ENCODE measurements at places on chromosomes 3 and 15.
A peak's percentile ranks its signal among the peaks of the same experiment; 100 is the strongest.

GRCh38 chr15:95901271-95901670, 429.2 kb upstream of the NR2F2 start:
- DNase-seq, result no peak

GRCh38 chr3:134663721-134664456, 13.1 kb upstream of the KY start:
- no peak for DNase-seq

DNA sequence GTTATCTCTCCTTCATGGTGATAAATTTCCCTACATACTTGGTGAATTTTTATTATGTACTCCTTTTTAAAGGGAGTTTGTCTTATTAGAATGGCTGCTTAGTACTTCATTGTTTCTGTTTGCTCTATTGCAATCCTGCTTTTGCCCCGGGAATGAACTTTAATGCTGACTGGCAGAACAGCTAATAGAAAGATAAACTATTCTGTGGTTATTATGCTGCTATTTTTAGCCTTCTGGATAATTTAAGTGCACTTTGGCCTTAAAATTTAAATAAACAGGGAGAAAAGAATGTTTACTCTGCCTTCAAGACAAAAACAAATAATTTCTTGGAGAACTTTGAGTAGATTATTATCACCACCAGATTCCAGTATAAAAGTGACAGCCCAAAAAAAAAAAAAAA, 413.8 kb upstream of the CCDC54 start:
- no peak for DNase-seq

GRCh38 chr15:51283026-51283425, 55.4 kb downstream of the CYP19A1 start:
- DNase-seq, result no peak

GRCh38 chr15:77035999-77036471, 34.9 kb downstream of the TSPAN3 start:
- peak; percentile 25 for DNase-seq

DNA sequence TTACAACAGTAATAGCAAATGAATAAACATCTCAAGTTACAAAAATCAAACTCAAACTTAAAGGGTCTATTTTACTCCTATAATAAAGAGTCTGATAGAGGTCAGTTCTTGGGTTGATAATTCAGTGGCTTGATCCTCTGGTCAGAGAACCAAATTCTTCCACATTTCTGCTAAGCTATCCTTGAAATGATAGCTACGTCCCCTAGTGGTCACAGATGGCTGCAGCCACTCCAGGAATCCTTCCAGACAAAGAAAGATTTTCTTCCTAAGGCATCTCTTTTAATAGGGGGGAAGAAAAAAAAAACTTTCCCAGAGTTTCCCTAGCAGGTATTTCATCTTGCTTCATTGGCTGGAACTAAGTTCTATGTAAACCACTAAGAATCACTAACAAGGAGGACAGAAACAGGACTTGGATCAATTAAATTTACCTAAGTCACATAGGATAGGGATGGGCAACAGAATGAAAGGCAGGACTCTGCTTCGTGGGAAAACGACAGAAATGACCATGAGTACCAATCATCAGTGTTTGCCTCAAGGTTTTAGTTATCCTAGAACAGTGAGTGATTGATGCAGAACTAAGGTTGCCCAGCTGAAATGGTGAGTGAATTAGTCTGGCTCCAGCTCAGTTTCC, 160.7 kb downstream of the STAC start:
- no peak for DNase-seq

GRCh38 chr3:133996251-133996661, 33.5 kb downstream of the SLCO2A1 start:
- DNase-seq, result no peak

DNA sequence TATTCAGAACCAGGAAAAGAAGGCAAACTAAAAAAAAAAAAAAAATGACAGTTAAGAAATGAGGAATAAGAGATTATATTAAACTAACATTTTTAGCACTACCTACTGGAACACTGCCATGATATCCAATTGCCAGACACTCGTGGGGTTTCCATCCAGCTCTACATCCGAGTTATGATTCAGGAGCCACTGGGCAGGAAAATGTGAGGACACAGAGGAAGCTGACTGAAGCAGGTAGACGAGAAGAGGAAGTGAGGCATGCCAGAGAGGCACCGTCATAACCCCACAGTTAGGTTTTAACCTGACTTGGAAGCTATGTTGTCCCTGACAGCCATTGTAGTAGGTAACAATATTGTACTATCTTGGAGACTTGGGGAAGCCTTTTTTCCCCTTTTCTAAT, 495.0 kb downstream of the NLGN1 start:
- no peak for DNase-seq

- DNase-seq, result no peak
These were observed 13.7 kb upstream of the CCR3 start for GRCh38 chr3:46228260-46229242.

DNA sequence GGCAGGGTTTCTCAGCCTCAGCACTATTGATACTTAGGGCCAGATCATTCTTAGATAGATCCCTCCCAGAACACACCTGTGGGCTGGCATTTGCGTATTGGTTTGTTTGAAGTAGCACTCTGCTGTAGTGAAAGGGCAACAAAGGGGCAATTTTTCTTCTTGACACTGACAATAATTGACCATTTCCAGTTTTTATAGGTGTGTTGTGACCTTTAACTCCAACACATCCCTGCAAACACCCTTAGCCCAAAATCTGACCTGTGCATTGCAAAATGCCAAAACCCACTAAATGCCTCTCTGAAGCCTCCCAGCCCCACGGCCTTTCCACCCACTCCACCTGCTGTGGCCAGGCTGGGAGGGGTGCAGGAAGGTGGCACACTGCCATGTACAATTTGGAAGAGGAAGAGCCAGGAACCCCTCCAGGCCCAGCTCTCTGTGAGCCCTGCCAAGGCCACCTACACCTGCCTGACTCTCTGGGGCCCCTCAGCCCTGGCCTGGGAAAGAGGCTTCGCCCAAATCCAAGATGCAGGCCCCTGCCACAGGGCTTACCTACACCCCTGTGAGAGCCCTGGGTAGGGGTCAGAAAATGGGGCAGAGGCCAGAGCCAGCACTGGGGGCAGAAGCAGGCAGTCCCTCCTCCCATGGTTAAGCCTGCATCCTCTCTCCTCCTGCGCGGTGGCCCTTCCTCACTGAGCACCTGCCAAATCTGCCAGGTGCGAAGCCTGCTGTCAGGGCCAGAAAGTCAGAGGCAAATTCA, 9.6 kb upstream of the CYP11A1 start:
- no peak for DNase-seq

DNA sequence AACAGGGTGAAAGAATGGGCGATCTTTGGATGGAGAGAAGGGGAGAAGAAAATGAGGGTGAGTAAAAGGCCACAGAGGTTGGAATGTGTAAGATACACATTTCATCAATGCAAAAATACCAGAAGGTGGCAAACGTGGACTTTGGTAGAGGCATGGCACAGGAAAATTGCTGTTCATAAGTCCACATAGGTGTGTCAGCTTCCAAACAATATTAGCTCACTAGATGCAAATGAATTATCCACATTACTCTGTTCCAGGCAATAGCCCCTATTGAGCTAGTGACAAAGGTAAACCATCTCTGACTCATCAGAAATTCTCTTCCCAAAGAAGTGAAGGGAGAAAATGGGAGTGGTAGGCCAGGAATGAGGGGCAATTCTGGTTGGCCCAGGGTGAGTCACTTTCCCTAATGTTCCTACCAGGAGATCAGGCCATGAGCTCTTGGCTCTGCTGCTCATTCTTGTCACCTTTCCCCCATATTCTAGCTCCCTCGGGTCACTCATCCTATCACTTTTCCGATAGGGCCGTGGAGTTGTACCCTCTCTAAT, 19.9 kb downstream of the ACKR2 start:
- DNase-seq, result no peak

DNA sequence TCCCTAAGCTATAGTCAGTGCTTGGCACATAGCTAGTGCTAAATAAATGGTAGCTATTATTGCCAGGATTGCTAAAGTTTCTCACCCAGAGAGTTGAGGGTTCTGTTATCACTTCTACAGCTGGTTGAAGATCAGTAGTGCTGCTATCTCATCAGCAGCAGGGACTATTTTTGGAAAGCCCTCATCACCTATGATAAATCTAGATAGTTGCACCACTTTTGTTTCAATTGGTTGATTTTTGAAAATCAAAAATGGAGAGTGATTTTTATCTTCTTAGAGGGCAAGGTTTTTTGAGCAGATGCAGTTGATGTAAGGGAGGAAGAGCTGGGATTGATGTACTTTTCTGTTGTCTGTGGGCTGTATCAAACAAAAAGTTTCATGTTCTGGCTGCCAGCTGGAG, 101.6 kb downstream of the ST6GAL1 start:
- DNase-seq, result no peak

DNA sequence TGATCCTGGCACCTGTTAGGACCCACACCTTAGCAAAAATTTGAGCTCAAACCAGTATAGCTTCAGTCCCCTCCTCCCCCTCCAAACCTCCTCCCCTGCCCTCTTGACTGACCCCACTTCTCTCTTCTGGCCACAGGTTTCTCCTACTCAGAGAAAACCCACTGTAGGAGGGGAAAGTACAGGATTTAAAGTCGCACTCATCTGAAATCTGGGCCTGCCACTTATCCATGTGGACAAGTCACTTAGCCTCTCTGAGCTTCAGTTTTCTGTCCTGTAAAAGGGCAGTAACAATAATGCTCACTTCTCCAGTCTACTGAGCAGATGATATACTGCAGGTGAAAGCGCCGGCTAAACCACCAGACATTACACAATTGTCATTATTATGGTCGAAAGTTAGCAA, 142.7 kb downstream of the MEGF11 start:
- no peak for DNase-seq

DNA sequence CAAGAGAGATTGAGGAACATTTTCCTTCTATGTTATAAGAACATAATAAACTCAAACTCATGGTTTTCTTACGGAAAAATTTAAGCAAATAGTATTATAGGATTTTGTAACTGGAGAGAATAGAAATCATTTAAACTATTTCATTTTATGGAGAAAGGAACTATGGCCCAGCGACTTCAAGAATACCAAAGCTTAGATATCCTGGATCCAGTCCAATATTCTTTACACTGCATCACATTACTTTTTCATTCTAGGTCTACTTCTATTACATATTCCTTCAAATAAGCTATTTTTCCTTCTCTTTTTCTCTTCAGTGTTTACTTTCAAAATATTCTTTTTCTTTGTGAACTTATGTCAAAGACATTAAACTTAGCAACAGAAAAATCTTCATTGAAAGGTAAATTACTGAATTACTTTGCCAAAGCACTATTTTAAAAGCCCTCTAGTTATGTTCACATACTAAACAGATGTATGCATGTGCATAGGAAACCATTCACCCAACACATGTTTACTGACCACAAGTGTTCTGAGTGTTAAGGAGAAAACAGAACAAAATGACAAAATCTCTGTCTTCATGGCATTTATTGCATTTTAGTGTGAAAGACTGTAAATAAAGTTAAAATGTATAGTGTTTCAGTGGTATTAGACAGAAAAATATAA, 20.4 kb downstream of the KPNA4 start:
- no peak for DNase-seq

DNA sequence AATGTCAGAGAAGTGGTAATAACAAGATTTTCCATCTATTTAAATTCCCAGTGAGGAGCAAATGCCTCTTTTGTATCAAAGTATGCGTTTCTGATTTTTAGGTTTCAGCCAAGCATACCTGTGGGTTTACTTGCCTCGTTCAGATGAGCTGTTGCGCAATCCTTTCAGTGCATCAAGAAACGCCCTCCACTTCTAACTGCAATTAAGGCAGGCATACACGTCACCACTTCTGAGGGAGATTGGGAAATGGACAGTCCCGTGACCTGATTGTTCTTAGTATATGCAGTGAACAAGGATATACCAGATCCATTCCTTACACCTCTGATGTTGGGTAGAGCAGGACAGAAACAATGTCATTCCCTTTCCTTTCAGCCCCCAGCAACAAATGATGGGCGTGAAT, 219.0 kb downstream of the ITPR1 start:
- no peak for DNase-seq

- DNase-seq, result no peak
These were observed 179.5 kb upstream of the EIF1B start for GRCh38 chr3:40129981-40130380.

DNA sequence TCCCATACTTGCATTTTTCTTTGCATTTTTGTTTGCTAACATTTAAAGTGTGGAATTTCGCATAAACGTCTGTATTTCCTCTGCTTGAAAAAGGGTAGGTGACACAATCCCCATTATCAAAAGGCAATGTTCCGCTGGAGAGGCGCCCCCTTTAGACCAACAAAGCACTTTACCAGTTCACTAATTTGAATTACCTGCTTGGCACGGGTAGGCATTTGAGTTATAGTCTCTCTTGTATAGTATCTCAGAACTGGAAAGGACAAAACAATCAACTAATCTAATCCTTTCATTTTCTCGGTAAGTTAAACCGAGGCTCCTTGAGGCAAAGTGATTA, 775 bp upstream of the CCDC39 start:
- DNase-seq, result peak; percentile 31

- DNase-seq, result no peak
These were observed 35.4 kb downstream of the MCTP2 start for GRCh38 chr15:94266789-94267188.

DNA sequence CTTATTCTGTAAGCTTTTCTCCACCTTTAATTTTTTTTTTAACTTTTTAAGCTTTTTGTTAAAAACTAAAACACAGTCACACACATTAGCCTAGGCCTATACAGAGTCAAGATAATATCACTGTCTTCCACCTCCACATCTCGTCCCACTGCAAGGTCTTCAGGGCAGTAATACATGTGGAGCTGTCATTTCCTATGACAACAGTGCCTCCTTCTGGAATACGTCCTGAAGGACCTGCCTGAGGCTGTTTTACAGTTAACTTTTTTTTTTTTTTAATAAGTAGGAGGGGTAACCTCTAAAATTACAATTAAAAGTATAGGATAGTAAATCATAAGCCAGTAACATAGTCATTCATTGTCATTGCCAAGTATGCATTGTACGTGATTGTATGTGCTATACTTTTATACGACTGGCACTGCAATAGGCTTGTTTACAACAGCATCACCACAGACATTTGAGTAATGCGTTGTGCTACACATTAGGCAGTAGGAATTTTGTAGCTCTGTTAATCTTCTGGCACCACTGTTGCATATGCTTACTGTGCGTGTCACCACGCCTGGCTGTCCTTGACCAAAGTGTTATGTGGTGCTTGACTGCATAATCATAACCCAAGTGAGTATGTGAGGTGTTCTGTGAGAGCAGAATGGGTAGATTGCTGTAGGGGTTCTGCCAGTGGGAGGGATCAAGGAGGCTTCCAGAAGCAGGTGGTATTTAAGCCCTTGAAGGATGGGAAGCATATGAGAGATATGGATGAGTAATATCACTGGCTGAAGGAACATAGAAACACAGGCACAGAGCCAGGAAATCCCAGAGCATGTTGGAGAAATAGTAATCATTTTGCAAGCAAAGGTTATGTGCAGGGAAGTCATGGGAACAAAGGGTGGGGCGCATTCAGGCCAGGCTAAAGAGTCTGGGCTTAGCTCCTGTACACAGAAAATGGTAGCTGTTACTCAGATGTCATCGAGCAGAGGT, 18.3 kb downstream of the FBXO22 start:
- no peak for DNase-seq

GRCh38 chr15:50633653-50634052, 52.9 kb downstream of the TRPM7 start:
- no peak for DNase-seq

GRCh38 chr15:101000271-101000681, 81.1 kb downstream of the LRRK1 start:
- no peak for DNase-seq

Data from posterior cingulate gyrus (tissue), 11 donors.